ENCODE measurements at places on chromosomes 2 and 18.

GRCh38 chr18:66647671-66648070 is 43.8 kb upstream of the CDH19 start:
- DNase-seq, result no peak

DNA sequence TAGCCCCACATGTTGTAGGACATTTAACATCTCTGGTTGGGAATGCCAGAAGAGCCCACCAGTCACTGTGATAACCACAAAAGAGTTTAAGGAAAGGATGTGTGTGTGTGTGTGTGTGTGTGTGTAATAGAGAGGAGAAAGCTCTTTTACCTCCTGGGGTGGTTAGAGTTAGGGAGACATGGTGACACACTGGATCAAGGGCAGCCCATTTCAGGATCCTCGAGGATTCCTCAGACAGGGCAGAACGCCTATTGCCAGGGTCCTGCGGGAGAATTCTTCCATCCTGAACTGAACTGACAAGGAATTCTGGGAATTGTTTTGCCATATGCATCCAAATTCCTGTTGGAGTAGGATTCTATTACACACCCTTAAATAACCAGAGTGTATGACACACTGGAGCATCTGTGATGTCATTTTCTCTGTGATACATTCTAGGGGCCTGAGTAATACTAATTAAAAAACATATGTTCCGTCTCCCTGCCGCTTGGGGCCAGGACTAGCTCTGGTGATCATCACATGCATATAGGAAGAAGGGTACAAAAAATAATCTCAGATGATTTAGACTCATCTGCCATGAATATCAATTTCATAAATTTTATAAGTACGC is 156.4 kb upstream of the MMADHC start:
- no peak for DNase-seq

DNA sequence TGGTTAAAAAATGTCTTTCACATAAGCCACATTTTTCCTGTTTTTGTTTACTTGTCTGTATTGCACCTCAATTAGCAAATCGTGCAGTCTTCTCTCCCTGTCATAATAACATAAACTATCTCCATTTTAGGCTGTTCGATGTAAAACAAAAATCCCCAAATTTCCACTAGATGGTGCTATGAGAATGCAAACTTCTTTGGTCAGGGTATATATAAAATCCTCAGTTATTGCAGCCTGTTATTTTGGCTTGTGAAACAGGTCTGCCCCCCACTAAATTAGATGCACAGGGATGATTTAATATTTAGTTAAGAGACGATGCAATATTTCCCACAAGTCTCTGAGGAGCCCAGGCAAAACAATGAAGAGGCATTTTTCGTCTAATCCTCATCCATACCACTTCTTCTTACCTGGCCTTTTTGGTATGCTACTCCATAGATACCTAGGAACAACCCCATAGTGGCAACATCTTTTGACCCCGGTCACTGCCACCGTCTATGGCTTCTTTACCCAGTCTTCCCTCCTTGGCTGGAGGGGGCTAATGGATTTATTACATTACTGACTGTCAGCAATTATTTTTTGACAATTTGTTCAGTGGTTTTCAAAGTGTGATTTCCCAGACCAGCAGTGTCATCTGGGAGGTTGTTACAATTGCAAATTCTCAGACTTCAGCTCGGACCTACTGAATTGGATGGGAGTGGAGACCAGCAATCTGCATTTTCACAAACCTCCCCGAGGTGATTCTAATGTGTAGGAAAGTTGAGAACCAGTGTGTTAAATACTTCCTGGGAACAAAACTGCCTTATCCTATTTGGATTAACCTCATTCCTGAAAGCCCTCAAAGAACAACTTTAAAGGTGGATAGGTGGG is 117.4 kb upstream of the CWC22 start:
- DNase-seq, result no peak

GRCh38 chr2:62040926-62041325 is 135.5 kb downstream of the COMMD1 start:
- no peak for DNase-seq

DNA sequence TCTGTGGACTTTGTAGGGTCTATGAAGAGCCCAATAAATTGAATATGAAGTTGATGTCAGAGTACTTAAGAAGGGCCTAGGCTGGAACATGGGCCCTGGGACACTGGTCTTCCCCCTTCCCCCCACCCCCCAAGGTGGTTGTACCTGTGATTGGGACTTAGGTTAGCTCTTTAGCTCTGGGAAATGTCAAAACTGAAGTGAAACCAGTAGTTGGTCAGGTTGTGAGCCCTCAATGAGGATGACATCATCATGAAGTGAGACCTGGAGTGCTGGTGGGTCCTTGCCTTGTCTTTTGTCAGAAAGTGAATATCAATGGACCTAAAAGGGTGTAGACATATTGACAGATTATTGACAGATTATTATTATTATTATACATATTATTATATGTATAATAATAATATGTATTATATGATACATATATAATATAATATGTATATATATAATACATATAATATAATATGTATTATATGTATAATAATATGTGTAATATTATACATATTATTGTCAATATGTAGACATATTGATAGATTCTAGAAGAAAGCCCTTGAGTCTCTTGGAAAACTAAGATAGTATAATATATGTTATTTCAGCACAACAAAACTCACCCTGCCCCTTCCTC is 5.4 kb downstream of the MARS2 start:
- no peak for DNase-seq

DNA sequence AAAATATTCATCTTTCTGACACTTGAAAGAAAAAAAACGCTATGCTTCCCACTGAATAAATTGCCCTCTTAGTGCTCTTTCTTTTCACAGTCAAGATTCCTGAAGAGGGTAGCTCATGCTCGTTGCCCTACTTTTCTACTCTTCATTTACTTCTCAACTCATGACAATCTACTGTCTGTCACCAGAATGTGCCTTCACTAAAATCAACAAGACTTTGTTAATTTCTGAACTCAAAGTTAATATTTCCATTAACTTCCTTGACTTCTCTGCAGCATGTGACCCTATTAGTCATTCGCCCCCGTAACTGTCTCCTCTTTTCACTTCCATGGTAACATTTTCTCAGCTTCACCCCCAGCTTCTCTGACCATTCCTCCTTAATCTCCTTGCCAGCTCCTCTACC is 98.9 kb upstream of the MAPRE2 start:
- no peak for DNase-seq

DNA sequence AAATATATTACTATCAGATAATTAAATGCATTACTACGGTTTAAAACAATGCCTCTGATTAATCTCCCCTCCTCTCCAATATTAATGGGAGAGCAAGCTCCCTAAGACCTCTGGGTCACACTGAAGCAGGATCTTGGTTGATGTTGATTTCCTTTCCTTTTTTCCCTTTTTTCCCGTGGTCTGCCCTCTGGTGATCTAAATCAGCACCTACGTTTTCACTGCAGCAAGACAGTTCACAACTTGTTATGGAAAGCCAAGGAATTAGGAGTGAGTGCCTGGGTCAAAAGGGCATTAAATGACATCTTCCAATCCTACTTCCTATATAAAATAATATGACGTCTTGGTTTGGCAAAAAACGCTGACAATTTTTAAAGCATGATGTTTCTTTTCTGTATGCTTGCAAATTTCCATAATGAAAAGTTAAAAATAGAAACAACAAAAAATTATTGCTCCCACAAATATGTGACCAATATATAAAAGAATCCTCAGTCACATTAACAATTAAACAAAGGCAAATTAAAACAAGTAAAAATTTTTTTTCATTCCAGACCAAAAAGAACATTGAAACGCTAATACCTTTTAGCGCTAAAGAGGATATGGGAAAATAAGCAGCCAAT is 7.9 kb upstream of the CFAP36 start:
- no peak for DNase-seq

- DNase-seq, result no peak
These were observed 308.3 kb upstream of the HS6ST1 start for GRCh38 chr2:128626760-128627511.

DNA sequence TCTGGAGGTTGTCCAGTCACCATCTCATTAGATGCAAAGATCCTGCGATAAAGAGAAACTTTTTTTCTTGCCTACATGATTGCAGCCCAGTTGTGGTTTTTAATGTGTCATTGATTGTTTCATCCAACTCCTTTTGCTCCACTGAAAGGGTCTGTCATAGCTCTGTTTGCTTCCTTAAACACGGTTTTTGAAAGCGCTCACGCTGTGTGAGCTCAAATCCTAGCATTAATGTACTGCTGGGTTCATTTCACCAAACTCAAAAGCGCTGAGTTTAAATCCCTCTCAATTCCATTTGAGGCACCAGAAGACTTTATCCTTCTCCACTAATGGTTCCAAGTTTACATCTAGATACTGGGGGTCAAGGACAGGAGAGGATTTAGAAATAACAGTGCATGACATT is 53.6 kb downstream of the CDK15 start:
- no peak for DNase-seq

- DNase-seq, result no peak
These were observed 2.3 kb upstream of the ITGA4 start for GRCh38 chr2:181454686-181455450.

- no peak for DNase-seq
These were observed 845 bp downstream of the EML4 start for GRCh38 chr2:42169874-42170521.

- no peak for DNase-seq
These were observed 653 bp upstream of the ABI2 start for GRCh38 chr2:203327582-203327900.

GRCh38 chr2:139946690-139947089 is 1166.5 kb upstream of the NXPH2 start:
- DNase-seq, result no peak

GRCh38 chr18:31741097-31741735 is 19.5 kb downstream of the SLC25A52 start:
- no peak for DNase-seq

DNA sequence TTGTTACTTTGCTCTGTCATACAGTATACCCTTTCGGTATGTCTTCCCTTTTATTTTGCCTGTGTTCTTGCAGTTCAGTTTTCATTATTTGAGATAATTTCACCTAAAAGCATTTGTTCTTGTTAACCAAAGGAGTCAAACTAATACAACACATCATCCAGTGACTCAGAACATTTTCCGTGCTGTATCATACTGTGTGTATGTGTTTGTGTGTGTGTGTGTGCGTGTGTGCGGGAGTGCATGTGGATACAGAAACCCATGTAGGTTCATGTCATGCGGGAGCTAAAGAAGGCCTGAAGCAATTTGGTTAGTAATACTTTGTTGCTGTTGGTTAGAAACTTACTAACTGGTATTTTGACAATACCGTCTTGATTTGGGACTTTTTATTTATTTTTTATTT is 60.0 kb downstream of the CEP192 start:
- DNase-seq, result no peak

- no peak for DNase-seq
These were observed 142.3 kb downstream of the SMAD7 start for GRCh38 chr18:48808476-48808875.

Measured in Right ventricle myocardium superior (tissue), 1 donor.